ENCODE measurements at places on chromosomes 7 and 10.

DNA sequence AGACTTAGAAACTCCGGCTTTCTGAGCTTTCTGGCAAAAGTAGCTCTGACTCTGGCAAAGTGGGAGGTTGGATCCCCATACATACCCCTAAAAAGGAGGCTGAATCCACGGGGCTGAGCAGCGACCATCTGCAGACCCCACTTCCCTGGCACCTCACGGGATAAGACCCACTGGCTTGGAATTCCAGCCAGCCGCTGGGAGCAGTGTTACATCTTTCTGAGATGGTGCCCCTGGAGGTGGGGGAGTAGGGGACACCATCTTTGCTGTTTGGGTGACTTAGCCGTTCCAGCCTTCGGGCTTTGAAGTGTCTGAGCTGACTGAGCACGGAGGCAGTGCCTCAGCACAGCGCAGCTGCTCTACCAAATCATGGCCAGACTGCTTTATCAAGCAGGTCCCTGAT lies 45.0 kb upstream of the GRM3 start:
- DNase-seq, result no peak

DNA sequence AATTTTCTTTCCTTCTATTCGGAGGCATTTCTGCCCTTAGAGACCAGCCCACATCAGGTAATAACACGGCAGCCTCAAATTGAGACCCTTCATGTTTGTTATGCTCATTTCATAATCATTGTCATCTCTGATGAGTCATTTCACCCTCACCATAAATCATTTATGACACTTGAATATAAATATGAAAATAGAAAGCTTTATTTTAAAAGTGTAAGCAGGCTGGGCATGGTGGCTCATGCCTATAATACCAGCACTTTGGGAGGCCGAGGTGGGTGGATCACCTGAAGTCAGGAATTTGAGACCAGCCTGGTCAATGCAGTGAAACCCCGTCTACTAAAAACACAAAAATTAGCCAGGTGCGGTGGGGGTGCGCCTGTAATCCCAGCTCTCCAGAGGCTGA lies 57.4 kb upstream of the EGFR start:
- DNase-seq, result no peak

DNA sequence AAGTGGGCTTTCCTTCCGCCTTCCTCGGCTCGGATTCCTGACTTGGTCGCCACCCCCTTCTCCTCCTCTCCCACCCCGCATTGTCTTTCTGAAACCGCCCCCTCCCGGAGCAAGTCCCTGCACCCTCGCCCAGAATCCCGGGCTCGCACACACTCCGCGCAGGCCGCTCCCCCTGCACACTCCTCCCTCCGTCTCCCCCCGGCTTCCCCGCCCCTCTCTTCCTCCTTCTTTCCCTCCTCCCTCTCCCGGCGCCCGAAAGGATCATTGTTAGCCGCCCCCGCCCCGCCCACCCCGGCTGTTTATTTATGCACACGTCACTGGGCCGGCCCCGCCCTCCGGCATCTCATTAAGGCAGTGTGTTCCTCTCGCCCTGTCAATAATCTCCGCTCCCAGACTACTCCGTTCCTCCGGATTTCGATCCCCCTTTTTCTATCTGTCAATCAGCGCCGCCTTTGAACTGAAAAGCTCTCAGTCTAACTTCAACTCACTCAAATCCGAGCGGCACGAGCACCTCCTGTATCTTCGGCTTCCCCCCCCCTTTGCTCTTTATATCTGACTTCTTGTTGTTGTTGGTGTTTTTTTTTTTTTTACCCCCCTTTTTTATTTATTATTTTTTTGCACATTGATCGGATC lies at the start of gene TCF7L2:
Gene TCF7L2 (plus strand): TSS at position 373 of the 633 bp plus-strand sequence. CDS start 510 bp downstream, outside the sequence.
- no peak for DNase-seq

DNA sequence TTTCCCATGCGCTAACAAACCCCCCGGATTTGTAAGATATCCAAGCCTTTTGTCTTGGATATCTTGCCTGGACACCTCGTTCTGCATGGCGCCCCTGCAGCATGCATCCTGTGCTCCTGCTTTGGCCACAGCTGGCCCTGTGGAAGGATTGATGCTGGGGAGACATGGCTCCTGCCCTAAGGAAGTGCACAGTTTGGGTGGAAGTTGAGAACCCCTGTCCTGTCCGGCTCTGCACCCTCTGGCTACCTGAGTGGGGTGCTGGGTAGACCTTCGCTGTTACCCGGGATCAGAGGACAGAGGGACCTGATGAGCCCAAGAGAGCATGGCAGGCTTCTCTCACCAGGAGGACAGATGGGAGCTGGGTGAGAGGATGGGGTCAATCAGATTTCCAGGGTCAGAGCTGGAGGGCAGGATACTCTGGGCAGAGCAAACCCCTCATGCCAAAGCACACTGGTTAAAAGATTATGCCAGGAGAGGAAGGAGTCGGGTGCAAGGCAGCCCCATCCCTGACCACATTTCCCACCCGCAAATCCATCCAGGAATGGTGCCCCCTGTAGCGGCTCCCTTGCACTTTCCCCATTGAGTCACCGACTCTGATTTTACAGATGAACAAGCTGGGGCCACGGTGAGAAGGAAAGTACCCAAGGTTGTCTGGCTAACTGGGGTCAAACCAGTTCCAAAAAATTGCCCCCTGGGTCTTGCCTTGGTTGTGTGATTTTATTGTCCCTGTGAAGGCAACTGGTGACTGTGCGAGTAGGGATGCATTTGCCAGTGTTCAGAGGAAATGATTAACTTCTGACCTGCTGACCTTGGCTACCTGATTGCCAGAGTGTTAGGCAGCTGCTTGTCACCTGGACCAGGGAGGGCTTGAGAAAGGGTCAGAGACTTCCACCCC lies 290.1 kb upstream of the ZMIZ1 start:
- DNase-seq, result no peak

- no peak for DNase-seq
These were observed 22.7 kb downstream of the NYAP1 start for GRCh38 chr7:100506356-100506923.

- no peak for DNase-seq
These were observed 7.0 kb upstream of the WDFY4 start for GRCh38 chr10:48677625-48678024.

GRCh38 chr10:116418389-116418788 lies 9.3 kb upstream of the PNLIPRP3 start:
- no peak for DNase-seq

DNA sequence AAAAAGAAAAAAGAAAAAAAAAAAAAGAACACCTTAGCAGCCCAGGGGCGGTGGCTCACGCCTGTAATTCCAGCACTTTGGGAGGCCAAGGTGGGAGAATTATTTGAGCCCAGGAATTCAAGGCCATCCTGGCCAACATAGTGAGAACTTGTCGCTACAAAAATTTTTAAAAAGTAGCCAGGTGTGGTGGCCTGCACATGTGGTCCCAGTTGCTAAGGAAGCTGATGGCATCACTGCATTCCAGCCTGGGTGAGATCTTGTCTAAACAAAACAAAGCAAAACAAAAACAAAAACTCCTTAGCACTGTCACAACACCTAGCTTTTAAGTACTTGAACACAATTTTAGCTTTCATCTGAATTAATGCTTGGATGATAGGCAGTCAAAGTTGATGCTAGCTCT lies 86.3 kb upstream of the MKLN1 start:
- no peak for DNase-seq

- DNase-seq, result no peak
These were observed 234.7 kb downstream of the CREB5 start for GRCh38 chr7:28647076-28647421.

GRCh38 chr7:113085781-113086390 lies 741 bp downstream of the GPR85 start:
- no peak for DNase-seq

DNA sequence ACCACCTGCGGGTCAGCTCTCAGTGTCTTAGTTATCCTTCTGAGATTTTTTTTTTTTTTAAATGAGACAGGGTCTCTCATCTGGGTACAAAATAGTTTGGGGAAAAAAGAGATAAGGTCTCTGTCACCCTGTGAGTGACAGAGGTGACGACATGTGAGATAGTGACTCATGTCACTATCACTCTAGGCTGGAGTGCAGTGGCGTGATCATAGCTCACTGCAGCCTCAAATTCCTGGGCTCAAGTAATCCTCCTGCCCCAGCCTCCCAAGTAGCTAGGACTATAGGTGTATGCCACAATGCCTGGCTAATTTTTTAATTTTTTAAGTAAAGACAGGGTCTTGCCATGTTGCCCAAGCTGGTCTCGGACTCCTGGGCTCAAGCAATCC lies 10.4 kb downstream of the BLVRA start:
- no peak for DNase-seq

DNA sequence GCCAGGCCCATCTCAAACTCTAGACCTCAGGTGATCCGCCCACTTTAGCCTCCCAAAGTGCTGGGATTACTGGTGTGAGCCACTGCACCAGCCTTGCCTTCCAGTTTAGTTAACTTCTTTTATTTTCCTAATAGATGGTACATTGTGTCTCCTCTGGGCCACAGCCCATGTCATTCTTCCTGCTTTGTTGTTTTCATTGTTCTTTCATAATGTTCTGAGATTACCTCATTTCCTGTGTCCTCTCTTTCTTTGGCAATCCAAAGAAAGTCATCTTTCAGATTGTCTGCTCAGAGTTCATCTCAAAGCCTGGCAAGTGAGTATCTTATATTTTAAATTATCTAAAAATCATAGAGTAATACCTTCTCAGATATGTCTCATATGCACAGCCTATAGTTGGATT lies at the start of gene OLAH:
Gene OLAH (plus strand): TSS at position 270 of the 400 bp plus-strand sequence. CDS start 3,346 bp downstream, outside the sequence.
- DNase-seq, result no peak

DNA sequence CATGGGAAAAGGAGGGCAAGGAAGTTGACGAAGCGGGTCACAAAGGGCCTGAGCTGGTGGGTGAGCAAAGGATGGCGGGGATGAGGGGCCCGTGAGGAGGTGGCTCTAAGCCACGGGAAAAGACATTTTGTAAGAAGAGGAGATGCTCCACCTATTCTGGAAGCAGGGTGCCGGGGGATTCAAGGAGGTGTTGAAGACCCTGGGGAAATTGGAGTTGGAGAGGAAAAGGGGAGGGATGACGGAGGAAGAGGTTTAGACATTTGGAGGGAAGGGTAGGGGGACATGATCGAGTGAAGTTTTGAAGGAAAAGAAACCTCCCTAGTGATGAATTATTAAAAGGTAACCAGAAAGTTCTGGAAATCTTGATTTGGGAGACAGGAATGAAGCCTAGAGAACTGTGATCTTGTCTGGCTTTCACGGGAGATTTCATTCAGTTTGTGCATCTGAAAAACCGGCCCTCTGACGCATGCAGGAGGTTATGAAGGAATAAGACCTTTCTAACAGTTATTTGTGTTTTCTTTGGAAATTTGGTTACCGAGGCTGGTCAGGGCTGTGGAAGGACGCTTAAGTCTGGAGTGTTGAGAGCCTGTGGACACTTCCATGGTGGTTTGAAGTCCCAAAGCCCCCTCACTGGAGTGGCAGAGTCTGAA lies 1.4 kb downstream of the SMO start:
- no peak for DNase-seq

GRCh38 chr10:116870949-116871348 lies 21.6 kb downstream of the ENO4 start:
- no peak for DNase-seq

- DNase-seq, result no peak
These were observed 87.2 kb upstream of the RPA3 start for GRCh38 chr7:7805511-7806153.

- DNase-seq, result no peak
These were observed 744 bp upstream of the BICC1 start for GRCh38 chr10:58511765-58512490.

GRCh38 chr10:33092596-33092995 lies 134.6 kb upstream of the ITGB1 start:
- no peak for DNase-seq

- no peak for DNase-seq
These were observed 18.1 kb upstream of the MACC1 start for GRCh38 chr7:20235288-20235687.

DNA sequence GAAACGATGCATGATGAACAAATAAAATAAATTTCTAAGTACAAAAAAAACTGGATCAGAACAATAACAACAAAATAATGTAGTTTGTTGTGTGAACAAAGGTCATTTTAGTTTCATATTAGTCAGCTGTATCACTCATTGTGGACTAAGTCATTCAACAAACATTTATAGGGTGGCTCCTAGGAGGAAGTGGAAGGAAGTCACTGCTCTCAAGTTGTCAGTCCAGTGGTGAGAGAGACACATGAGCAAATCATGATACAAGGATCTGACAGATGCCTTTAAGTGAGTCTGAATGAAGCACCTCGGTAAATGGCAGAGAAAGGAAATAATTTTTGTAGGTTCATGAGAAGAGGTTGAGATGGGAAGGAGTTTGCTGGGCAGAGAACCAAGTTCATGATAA lies 56.8 kb downstream of the EPDR1 start:
- DNase-seq, result no peak

- DNase-seq, result peak; percentile 26
These were observed 2.2 kb downstream of the CRTAC1 start for GRCh38 chr10:98028168-98028770.

DNA sequence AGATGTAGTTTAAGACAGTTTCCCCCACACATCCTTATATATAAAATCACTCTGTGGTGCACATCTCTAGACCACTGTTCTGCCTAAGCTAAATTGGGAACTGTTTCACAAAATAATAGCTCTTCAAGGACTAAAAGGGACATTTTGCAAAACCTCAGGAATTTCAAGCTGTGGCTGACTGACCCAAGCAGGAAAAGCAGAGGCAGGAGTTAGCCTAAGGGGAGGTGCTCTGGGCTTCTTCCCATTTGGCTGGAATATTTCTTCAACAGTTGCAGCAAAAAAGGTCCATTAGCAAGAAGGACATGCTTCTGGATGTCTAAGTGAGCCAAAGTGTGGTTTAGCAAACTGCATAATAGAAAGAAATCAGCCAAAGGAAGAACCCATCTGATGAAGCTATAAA lies 551.2 kb upstream of the ANKRD30A start:
- DNase-seq, result no peak

GRCh38 chr7:151687523-151688235 lies 168.0 kb upstream of the RHEB start:
- DNase-seq, result no peak

- no peak for DNase-seq
These were observed 1275.9 kb downstream of the TYW1 start for GRCh38 chr7:68272507-68272906.

GRCh38 chr7:101496017-101496416 lies 133.1 kb downstream of the MYL10 start:
- DNase-seq, result no peak

GRCh38 chr10:47438857-47439474 lies 44.9 kb downstream of the ANXA8 start:
- no peak for DNase-seq

DNA sequence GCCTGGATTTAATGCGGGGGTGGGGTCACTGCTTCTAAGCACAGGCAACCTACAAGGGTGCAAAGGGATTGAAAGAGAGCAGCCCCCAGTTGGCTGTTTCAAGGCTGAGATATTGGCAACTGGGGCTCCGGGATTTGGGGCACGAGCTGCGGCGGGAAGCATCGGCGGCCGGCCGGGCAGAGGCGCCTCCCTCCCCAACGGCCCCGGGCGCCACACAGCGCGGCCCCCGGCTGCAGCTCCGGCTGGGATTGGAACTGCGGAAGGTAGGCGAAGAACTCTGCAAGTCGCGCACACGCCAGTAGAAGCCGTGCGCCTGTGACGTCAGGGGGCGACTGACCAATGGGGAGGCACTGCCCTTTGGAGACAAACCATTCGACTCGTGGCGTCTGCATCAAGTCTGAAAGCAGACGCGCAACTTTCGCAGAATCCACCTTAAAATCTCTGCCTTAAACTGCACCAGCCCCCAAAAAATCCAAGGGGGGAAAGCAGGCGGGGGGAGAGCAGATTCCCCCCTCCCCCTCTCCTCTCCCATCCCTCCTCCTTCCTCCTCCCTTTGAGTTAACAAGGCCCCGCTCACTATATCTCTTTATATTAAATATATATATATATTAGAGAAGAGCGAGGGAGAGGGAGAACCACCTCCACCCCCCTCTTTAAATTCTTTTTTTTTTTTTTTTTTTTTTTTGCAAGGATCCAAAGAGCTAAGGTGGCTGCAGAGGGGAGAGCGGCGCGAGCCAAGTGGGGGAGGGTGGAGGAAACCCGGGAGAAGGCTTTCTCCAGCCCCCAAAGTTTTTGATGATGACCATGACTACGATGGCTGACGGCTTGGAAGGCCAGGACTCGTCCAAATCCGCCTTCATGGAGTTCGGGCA lies at the start of gene DLX6:
Gene DLX6 (plus strand): TSS at position 371 of the 872 bp plus-strand sequence. CDS start 425 bp downstream, at position 796.
- DNase-seq, result no peak

Data from stimulated activated CD8-positive, alpha-beta memory T cell treated with anti-CD3 and anti-CD28 coated beads, Interleukin-7, amount 100 ng/mL, for 24 hours (primary cell).